ENCODE measurements at places on chromosomes 4 and X.

GRCh38 chrX:119790977-119791436, 423 bp downstream of the RPL39 start:
- DNase-seq: no peak

- no peak for DNase-seq
These were observed 49.6 kb downstream of the DKK2 start for GRCh38 chr4:106986486-106986885.

GRCh38 chr4:13530823-13531624, 13.3 kb downstream of the NKX3-2 start:
- no peak for DNase-seq

GRCh38 chr4:62670514-62670913, 1470.4 kb downstream of the ADGRL3 start:
- no peak for DNase-seq
